ENCODE measurements at places on chromosomes 16 and 17.

- peak; percentile 69 for DNase-seq
Measured at GRCh38 chr17:35312790-35313711, 60.4 kb downstream of the SLFN11 start.

- no peak for DNase-seq
Measured at GRCh38 chr17:39081851-39082250, 69.6 kb downstream of the PLXDC1 start.

- no peak for DNase-seq
Measured at GRCh38 chr17:45277992-45278391, 16.1 kb upstream of the SPATA32 start.

GRCh38 chr16:83792391-83792790 lies 15.4 kb upstream of the HSBP1 start:
- DNase-seq: no peak

DNA sequence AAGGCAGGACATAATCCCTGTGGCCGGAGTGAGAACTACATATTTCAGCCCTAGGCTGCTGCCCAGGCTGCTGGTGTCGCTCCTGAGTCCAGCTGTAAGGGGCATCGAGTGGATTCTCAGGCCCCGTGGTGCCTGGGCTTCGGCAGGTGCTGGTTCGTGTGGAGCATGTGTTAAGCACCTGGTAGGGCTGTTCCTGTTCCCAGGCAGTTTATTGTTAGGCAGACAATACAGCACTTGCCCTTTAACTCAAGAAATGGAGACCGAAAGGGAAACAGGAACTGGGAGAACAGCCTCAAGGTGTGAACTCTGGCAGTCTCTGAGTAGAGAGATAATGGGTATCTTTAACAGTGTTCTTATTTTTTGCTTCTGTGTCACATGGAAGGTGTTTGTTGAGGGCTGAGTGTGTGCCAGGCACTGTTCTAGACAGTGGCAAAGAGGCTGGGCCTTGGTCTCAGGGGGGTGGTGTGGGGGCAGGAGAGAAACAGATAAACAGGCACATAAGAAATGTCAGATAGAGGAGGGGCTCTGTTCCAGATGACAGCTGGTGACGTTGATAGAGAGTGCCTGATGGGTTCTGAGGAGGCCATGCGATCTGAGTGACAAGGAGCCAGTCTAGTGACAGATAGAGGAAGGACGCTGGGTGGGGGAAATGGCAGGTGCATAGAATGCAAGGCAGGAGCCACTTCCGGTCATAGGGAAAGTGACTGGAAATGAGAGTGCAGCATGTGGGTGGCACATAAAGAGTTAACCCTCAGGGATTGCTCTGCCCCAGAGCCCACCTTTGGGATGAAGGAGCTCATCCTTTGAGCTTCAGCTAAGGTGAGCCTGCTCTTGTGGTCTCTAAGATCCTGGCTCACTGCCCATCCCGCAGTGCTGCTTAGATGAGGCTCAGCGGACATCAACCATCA lies 33.8 kb downstream of the EPN2 start:
- DNase-seq: no peak

DNA sequence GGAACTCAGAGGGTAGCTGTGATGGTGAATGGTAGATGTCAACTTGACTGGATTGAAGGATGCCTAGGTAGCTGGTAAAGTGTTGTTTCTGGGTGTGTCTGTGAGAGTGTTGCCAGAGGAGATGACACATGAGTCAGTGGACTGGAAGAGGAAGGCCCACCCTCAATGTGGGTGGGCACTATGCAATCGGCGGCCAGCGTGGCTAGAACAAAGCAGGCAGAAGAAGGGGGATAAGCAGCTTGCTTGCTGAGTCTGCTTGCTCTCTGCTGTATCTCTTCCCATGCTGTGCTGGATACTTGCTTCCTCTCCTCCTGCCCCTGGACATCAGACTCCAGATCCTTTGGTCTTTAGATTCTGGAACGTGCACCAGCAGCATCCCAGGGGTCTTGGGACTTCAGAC lies 128.1 kb downstream of the AIPL1 start:
- no peak for DNase-seq

- no peak for DNase-seq
Measured at GRCh38 chr16:86736502-86736901, 158.2 kb downstream of the FOXL1 start.

GRCh38 chr16:14372471-14372870 lies 257.6 kb downstream of the PARN start:
- DNase-seq: no peak

DNA sequence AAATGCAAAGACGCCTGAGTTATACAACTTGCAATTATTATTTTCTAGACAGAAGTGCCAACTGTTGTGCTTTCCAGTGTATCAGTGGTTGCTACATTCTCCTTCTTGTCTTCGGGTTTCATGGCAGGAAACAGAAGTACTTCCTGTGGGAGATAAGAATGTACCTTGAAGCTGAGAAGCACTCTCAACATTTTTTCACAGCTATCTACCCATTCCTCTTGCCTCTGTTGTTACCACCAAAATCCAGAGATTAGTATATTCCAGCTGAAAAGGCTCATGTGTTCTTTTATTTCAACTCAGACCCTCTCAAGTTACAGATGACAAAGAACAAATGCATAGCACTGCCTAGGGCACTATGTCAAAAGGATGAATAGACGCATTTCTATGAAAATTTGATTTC lies 4.8 kb upstream of the ADAT1 start:
- no peak for DNase-seq

- no peak for DNase-seq
Measured at GRCh38 chr17:12745486-12745885, 43.8 kb upstream of the ARHGAP44 start.

DNA sequence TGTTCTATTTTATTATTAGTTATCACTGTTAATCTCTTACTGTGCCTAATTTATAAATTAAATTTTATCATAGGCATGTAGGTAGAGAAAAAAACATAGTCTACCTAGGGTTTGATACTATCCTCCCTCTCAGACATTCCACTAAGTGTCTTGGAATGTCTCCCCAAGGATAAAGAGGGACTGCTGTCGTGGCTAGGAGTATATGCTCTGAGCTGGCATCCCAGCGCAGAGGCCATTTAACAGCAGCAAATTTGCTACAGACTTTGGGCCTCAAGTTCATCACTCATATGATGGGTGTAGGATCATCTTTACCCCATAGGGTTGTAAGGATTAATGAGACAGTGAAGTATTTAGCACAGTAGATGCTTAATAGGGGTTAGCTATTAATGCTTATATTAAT lies 56.7 kb downstream of the ZFHX3 start:
- no peak for DNase-seq

DNA sequence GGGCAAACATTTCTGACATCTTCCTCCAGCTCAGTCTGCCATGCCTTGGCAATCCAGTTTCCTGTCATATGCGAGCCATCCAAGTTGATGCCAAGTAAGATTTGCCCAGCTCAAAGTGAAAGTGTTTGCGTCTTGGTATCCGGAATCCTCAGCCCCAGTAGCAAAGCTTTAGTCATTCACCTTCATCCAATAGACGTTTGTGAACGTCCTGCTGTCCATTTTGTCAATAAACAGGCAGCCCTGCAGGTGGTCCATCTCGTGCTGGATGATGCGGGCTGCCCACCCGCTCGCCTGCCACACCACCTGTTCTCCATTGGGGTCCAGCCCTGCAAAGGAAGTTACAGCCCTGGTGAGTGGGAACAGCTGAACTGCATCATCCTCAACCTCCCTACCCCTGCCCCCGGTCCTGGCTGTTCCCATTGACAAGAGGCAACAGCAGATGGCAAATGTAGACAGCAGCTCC lies 1.5 kb downstream of the PDF start:
- no peak for DNase-seq

- DNase-seq: peak; percentile 77
Measured at GRCh38 chr16:278863-279366, 1.5 kb upstream of the ARHGDIG start.

- DNase-seq: no peak
Measured at GRCh38 chr16:73022534-73022933, 25.4 kb downstream of the ZFHX3 start.

DNA sequence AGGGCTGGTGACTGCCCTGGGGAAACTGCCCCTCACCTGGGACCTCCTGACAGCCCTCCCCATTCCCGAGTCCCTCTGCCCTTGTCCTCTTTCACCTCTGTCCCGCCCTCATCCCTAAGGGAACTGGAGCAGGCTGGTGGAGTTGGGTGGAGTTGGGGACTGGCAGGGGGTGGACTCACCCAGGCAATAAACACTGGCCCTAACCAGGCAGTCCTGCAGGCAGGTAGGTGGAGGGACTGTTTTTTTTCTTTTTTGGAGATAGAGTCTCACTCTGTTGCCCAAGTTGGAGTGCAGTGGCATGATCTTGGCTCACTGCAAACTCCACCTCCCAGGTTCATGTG lies 11.7 kb downstream of the GCGR start:
- DNase-seq: no peak

- no peak for DNase-seq
Measured at GRCh38 chr17:9367156-9367555, 208.5 kb downstream of the STX8 start.

DNA sequence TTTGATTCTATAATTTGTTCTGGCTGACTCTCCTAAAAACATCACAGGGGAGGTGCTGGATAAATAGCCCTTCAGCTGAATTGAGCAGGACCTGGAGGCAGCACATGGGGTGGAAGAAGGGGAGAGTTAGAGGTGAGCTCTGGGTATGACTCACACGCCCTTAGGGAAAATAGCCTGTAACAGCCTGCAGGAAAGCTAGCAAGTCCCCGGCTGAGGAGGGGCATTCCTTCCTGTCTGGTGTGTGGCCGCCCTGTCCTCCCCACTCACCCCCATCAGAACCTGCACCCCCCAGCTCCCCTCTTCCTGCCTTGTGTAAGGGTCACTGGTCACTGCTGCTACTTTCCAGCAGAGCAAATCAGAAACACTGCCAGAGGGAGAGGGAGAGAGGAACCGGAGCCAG lies 187.4 kb downstream of the C16orf95 start:
- DNase-seq: no peak

DNA sequence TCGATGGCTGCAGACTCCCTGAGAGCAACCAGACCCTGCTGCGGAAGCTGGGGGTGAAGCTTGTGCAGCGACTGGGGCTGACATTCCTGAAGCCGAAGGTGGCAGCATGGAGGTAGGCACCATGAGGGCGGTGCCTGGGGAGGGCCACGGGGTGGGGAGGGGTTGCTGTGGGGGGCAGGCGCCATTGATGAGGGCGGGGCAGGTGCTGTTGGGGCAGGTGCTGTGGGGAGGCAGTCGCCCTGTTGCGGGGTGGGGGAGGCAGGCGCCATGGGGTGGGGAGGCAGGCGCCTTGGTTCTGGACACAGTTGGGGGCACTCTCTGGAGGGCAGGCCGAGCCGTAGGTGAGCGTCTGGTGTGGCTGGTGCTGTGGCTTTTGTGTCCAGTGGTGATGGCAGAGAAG lies 38.9 kb downstream of the ZNF750 start:
- DNase-seq: no peak

DNA sequence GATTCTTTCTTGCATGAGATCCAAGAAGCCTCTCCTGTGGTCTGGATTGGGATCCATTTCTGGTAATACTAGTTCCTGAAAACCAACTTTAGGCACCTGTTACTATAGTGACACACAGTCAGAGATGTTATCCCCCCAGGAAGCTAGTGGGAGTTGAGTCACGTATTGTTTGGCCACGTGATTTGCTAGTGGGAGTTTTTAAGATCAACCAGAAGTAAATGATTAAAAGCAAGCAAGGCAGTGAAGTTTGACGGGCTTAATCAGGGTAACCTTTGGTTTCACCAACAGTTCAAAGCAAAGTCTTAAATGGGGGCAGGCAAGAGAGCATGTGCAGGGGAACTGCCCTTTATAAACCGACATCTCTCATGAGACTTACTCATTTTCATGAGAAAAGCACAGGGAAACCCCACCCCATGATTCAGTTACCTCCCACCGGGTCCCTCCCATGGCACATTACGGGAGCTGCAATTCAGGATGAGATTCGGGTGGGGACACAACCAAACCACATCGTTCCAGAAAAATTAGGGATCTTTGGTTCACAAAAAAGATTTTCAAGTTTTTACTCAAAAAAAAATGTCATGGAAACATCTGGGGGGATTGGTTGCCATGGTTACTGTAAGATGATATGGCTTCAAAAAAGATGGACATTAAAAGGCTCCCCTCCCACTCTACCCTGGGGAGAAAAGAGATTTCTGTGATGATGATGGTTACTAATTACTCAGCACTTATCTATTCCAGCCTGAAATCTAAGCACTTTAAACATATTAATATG lies 483.1 kb upstream of the ERCC4 start:
- peak; percentile 47 for DNase-seq

- DNase-seq: peak; percentile 12
Measured at GRCh38 chr17:68909066-68909465, 46.1 kb downstream of the ABCA8 start.

GRCh38 chr17:21129023-21129681 lies 2.4 kb downstream of the DHRS7B start:
- DNase-seq: no peak

- DNase-seq: peak; percentile 42
Measured at GRCh38 chr16:13441675-13442074, 478.3 kb upstream of the ERCC4 start.

DNA sequence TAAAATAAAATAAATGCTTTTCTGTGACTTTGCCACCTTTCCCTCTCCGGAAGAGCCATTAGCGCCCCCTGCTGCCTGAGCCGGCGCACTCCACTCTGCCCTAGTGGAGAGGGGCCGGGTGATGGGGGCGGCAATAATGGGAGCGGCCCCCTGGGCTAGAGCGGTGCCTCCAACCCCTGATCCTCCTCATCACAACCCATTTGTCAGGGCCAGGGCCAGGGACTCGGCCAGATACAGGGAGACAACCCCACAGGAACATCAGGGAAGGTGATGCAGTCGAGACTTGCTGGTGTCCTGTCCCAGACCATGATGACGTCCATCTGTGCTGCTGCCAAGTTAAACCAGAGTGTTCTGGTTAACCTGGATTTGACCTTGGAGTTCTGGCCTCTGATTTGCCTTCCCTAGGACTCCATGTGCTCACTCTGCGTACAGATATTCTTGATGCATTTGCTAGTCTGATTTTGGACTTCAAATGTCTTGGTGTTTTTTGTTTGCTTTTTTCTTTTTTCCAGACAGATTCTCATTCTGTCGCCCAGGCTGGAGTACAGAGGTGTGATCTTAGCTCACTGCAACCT lies 46.1 kb upstream of the BPTF start:
- peak; percentile 55 for DNase-seq

- DNase-seq: no peak
Measured at GRCh38 chr16:23859713-23860269, 24.0 kb downstream of the PRKCB start.

- no peak for DNase-seq
Measured at GRCh38 chr16:56734429-56734828, 4.5 kb downstream of the NUP93 start.

DNA sequence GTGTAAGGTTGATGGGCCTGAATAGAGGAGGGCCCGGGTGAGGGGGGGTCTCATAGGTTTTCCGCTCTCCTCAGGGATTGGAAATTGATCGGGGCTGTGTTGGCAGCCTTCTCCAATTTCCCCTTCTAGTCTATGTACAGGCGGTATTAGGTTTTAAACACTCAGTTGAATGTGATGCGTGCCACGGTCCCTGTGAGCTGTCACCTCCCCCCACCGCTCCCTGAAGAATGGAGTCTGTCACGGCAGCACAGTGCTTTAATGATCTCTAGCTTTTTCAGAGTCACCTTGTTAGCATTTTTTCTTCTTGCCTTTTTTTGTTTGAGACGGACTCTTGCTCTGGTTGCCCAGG lies 800 bp downstream of the COX4I1 start:
- DNase-seq: no peak

- DNase-seq: no peak
Measured at GRCh38 chr16:85326794-85327181, 214.5 kb upstream of the CIBAR2 start.
